ENCODE measurements at places on chromosomes 4 and X.

DNA sequence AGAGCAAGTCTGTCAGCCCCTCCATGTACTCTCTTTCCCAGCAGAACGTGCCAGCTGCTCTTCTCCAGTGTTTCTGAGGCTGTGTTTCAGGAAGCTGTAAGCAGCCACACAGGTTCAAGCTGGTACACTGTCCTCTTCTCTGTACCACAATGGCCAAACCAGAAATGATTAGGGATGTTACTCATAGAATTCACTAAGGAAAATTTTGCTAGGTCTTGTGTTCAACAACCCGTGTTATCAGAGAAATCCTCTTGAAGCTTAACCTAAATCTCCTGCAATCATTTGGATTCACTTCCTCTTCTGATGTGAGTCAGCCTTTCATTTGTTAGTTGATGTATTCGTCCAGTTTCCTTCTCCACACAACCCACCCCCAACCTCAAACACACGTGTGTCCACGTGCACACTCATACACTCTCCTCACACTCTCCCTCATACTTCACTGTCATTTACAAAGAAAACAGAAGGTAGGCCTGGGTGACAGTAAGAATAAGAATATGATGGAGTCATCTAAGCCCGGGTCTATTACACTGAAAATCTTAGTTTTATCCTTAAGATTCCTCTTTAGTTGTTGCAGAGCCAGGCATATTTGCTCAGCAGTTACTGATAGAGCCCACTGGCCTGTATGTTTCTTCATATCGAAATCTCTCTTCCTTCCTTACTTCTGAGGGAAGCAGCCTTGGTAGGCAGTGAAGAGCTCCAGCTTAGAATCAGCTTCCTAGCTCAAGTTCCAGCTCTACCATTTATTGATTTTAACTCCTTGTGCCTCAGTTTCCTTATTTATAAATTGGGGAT is 63.4 kb downstream of the DCUN1D4 start:
- DNase-seq, result no peak

DNA sequence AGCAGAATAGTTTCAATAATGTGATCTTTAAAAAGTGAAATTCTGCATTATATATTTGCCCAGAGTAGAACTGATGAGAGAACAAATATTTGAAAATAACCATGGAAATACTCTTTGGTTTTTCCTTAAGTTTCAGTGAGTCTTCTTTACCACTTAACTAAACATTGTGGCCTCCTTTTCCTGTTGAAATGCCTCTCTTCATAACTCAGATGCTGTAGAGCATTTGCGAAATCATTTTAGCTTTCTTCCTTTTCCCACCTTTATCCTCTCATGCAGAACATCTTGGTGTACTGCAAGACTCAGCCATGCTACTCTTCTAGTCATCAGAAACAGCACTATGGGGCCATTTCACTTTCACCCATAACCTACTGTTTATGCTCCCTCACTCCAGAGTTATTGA is 48.2 kb downstream of the CASK start:
- DNase-seq, result no peak

DNA sequence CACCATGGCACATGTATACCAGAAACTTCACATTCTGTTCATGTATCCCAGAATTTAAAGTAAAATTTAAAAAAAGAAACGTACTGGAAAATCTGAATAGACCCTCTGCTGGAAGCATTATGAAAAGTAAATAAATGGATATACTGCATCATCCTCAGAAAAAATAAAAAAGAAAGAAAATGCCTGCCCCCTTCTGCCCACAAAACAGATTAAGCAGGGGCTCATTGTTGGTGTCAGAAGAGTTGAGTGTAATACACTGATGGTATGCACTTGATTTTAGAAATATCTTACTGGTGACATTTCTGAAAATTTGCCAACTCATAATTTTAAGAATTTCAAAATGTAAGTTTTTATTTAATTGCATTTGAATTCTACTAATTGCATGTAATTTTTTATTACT is 77.8 kb downstream of the LRP2BP start:
- no peak for DNase-seq

DNA sequence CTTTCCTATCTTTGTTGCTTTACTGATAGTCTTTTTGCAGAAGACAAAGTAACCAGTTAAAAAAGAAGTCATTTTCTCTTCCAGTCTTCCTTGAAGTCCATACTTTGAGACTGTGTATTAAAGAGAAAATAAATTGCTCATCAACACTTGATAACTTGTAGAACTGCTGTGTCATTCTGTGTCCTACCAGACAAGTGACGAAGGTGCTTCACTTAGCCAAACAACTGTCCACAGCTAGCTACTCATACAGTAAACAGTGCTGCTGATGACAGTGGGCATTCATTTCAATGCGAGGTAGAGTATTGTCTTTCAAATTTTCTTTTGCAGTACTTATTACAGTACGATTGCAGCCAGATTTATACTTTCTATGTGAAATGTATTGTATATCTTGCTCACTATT is 11.5 kb downstream of the COL25A1 start:
- no peak for DNase-seq

DNA sequence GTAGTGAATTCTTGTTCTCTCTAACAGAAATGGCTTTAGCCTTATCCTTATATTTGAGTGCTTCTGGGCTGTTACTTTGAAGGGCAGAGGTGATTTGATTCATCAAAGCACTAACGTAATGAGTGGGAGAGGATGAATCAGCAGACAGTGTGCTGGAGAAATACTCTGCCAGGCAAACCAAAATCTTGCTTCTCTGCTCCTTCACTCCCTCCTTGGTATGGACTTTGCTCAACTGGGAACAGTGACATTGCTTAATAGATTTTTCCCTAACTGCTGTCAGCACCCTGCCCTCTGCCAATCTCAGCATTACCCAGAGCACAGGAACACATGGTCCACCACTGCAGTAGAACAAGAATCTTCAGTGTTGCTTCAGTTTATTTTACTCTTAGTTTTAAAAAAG is 56.0 kb downstream of the PDLIM5 start:
- no peak for DNase-seq

- no peak for DNase-seq
Observed at GRCh38 chr4:26736621-26737020, 124.0 kb upstream of the STIM2 start.

DNA sequence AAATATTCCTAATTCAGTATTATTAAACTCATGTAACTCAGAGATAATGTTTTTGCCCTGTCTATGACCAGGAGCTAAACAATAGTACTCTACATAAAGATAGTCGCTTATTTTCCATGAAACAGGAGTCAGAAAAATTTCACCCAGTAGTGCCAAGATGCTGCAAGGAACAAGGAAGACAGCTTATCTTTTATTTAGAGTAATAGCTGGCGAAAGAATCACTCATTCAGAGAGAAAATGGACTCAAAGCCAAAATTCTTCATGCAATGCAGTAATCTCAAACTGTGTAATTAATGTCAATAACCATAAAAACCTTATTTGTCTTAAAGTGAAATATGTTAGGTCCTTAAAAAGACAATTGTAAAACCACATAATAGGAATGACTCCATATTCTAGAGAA is 477.8 kb downstream of the ANKRD50 start:
- DNase-seq, result no peak

GRCh38 chr4:33482773-33483172 is 2761.5 kb downstream of the ARAP2 start:
- DNase-seq, result no peak

- no peak for DNase-seq
Observed at GRCh38 chrX:97290199-97290598, 406.5 kb downstream of the RPA4 start.

- no peak for DNase-seq
Observed at GRCh38 chrX:47587906-47588735, 5.9 kb downstream of the TIMP1 start.

DNA sequence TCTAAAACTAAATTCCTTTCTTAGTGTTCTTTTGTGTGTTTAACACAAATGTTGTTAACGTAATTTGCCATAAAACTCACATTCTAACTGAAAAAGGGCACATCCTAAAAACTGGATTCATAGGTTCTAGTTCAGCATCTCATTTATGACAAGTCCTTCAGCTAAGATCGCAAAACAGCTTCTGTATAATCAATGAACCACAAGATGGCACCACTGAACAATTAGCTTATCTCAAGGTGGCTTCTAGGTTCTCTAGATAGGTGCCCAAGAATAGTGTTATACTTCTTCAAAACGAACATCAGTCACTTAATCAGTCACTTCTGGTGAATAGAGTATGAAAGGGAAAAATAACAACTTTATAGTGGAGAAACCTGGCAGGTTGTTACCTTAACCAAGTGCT is 54.3 kb downstream of the NRK start:
- no peak for DNase-seq

GRCh38 chrX:3679669-3680068 is 33.8 kb downstream of the PRKX start:
- no peak for DNase-seq

GRCh38 chrX:110089656-110090403 is 86.9 kb downstream of the TMEM164 start:
- no peak for DNase-seq

Measured in progenitor cell of endocrine pancreas (in vitro differentiated cells).